ENCODE measurements at places on chromosomes 16 and 17.

DNA sequence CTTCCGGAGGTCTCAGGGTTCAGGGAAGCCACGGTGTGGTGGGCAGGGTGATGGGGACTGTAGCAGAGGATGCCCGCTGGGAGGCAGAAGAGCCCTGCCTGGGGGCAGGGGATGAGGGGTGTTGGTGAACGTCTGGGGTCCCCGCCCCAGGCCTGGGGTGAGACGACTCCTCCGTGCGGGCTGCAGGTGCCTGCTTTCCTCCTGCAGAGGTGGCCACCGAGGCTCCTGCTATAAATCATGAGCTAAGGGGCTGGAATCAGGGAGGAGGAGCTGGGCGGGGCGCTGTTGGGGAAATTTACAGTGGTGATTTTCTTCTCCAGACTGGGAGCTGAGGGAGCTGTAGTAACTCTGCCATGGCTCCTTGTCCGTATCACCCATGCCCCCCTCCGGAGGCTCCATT, 167.0 kb downstream of the MRM1 start:
- no peak for DNase-seq

- DNase-seq: no peak
Measured at GRCh38 chr17:77274096-77274845, 133.5 kb downstream of the SEC14L1 start.

DNA sequence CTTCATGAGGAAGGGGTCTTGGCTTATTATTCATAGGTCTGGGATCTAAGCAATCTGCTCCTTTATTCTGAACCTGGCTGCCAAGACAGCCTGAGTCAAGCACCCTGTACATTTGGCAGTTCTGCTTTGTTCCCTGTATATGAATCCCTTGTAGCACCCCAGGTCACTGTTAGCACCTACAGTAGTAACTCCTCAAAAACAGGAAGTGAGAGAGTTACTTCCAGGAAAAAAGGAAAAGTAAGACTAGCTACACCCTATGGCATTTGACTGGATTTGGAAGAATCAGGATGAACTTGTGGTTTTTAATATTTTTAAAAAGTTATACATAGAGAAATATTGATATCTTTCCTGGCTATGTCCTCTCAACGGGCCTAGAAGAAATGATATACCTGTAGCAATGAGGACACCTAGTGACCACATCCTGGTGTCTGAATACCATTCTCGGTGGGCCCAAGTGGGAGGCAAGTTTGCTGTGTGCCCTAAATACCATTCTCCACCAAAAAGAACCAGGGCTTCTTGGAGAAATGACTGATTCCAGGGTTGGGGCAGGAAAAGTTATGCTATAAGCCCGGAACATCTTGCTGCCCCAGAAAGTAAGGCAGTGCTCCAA, 9.9 kb downstream of the ANKRD40 start:
- DNase-seq: no peak

GRCh38 chr17:80844418-80844990, 147.1 kb upstream of the CHMP6 start:
- DNase-seq: no peak

GRCh38 chr17:48155889-48156611, 48.5 kb downstream of the SNX11 start:
- no peak for DNase-seq

- no peak for DNase-seq
Measured at GRCh38 chr17:5096731-5097100, 15.0 kb downstream of the ZNF232 start.

GRCh38 chr17:47618410-47618809, 31.3 kb upstream of the KPNB1 start:
- no peak for DNase-seq

DNA sequence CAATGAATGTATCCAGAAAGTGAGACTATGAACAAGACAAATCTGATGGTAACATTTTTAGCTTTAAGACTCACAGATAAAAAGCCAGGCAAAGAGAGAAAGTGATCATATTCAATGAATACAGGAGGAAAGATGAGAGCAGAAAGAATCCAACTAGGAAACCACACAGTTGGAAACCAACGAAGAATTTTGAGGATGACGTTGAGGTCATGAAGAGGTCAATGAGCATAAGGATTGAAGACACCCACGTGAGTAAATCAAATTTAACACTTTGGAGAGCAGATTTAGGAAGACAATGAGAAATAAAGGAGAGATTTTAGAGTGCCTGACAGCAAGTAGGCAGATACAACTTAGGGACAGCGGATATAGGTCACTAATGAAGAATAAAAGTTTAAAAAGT, 948.1 kb downstream of the KCNJ2 start:
- no peak for DNase-seq
